Stimulated activated CD4-positive, alpha-beta T cell treated with anti-CD3 and anti-CD28 coated beads, Interleukin-15, amount 100 ng/mL, for 48 hours (primary cell): ENCODE measurements at places on chromosomes 2 and 18.

GRCh38 chr2:67169417-67170140 lies 227.6 kb upstream of the ETAA1 start:
- no peak for DNase-seq

DNA sequence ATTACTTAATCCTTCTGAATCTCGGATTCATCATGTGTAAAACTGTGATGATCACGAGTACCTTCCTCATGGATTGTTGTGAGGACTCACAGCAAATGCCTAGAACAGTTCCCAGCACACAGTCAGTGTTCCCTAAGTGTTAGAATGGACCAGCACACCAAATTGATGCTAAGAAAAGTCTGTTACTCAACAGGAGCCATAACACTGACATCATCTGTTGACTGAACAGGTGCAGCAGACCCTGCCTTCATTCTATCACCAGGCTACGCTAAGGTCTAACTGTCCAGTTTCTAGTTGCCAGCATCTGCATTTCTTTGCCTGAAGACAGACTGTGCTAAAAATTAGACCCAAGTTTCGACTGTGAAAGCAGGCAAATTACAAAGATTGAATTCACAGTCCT lies 18.6 kb downstream of the DTNB start:
- no peak for DNase-seq

DNA sequence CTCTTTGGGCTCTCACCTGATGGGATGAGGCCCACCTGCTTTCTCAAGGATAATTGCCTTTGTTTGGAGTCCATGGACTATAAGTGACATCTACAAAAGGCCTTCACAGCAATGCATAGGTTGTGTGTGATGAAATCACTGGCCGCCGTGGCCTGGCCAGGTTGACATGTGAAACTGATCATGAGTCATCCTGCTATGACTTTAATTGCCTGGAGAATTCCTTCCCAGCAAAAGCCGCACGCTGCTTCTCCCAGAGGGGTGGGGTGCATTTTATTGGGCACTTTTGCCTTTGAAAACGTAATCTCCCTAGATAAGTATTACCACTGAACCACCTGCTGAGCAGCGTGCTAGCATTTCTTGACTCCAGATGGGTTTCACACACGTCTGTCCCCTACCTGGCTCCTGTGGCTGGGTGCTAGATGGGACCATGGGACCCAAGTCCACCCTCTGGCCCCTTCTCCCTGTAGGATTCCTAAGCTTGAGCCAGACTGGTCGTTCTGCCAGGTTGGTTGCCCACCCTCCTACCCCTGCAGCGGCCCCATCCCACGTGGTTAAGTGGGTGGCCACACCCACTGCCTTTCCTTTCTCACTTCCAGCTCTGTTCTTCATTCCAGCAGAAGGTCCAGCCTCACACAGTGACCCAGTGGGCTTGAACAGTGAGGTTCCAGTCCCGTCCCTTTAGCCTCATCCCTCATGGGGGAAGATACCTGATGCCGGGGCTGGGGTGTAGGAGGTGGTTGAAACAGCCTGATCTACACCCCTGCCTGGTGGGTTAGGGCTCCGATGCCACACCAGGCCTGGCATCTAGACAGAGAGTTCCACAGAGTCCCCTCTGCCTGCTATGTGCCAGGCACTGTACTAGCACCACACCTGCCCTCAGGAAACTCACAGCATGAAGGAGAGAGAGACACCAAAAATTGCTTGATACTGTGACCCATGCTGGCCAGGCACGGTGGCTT lies 89.6 kb downstream of the GBX2 start:
- DNase-seq, result no peak

- DNase-seq, result no peak
Measured at GRCh38 chr2:136151021-136151971, 33.3 kb upstream of the CXCR4 start.

DNA sequence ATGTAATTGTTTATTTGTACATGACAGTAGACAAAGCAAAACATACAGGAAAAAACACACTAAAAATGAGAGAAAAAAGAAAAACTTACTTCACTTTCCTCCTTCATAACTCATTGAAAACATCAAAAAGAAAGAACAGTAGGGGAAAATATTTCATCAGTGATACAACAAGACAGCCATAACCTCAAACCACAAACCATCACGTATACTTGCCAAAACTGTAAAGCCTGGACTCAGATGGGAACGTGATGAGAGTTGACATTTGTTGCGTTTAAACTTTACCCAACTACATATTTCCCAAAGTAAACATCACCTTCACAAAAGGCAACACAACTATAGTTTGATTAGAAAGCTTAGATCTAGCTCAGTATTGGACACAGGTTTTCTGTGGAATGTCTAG lies 278.2 kb upstream of the COL3A1 start:
- no peak for DNase-seq

- DNase-seq, result peak; percentile 78
Measured at GRCh38 chr2:25276569-25277465, 64.9 kb downstream of the DNMT3A start.

- no peak for DNase-seq
Measured at GRCh38 chr2:173354073-173354581, 545 bp upstream of the CDCA7 start.

GRCh38 chr2:25230198-25230947 lies 62.0 kb upstream of the POMC start:
- DNase-seq, result no peak

DNA sequence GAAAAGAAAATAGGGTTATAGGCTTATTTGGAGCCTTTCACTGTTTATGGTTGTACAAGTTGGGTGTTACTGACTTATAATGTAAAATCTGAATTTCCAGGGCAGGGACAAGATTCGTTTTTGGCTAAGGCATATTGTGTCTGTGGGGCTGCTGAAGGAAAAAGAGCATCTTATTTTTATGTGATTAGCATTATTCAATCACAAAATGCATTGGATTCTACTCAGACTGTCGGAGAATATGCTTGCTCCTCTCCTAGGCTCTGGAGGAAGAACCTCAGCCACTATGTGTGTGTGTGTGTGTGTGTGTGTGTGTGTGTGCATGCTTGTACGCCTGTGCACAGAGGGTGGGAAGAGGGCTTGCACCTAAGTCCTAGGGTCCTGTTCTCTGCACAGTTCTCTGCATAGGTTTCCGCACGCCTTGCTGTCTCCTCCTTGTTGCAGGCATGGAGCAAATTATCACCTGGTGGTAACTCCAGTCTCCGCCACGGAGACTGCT lies 44.3 kb downstream of the AGAP1 start:
- DNase-seq, result no peak

GRCh38 chr2:224966613-224967012 lies 75.7 kb downstream of the DOCK10 start:
- no peak for DNase-seq

DNA sequence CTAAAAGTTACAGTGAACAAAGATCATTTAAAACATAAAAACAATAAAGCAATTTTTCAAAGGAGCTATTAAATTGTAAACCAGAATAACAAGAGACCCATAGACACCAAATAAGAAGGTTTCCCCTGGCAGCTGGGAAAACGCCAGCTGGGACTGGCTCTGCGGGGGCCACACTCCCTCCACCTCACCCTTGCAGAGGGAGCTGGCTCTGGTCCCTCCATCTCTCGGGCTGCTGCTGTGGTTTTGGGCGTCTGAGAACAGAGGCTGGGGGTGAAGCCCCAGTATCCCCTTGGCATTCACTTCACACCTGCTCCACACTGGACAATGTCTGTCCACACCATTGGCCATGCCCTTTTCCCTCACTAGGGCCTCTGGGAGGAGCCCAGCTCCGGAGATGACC lies 62.1 kb upstream of the OTOS start:
- no peak for DNase-seq

DNA sequence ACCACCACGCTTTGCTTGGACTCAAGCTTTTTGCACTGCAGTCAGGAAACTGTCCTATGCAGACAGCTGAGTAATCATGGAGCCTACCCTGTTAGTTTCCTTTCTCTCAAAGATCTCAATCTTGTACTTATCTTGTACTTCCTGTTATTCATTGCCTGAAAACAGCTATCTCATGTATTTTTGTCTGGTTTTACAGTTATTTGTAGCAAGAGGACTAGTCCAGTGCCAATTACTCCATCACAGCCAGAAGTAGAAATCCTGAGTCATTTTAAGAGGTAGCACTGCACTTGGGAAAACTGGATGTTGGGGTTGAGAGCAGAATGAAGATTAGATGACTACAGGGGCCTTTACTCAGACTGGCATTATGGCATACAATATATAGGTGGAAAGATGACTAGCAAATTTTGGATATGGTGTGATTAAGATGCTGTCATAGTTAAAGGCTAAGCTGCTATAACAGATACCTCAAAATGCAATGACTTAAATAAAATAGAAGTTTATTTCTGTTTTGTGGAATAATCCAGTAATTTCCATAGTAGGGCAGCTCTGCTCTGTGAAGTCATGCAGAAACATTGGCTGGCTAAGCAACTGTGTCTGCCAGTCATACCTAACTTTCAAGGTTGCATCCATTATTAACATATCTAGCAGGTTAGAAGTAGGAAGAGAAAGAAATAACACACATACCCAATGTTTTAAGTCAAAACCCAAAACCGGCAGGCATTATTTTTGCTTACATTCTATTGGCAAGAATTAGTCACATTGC lies 21.1 kb upstream of the CHMP3 start:
- DNase-seq, result no peak
